Forelimb muscle (tissue), 1 donor: ENCODE measurements at places on chromosomes 2 and 18. TPM values are rescaled to one million over a fixed set of nuclear protein-coding genes. Genes with fewer than 3 reads are reported as not detected.

GRCh38 chr2:25651782-25652455 is 21.5 kb downstream of the DTNB start:
- no peak for DNase-seq

DNA sequence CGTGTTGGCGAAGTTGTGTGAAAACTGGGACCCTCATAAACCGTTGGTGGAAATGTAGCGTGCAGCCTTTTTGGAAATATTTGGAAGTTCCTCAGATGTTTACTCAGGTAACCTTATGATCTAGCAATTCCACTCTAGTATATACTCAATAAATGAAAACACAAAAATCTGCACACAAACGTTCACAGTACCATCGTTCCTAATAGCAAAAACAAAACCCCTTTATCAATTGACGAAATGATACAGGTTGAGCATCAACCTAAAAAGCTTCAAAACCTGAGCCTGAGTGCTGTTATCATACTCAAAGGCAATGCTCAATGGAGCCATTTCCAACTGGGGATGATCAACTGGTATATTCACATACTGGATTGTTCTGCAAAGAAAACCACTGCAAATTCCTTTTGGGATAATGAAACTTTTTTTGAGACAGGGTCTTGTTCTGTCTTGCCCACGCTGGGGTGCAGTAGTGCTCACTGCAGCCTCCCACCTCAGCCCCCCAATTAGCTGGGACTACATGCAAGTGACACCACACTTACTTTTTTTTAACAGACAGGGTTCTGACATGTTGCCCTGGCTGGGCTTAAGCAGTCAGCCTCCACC is 777 bp upstream of the C18orf32 start:
- DNase-seq = no peak

- no peak for DNase-seq
Measured at GRCh38 chr18:10923141-10923540, 226.2 kb downstream of the PIEZO2 start.

DNA sequence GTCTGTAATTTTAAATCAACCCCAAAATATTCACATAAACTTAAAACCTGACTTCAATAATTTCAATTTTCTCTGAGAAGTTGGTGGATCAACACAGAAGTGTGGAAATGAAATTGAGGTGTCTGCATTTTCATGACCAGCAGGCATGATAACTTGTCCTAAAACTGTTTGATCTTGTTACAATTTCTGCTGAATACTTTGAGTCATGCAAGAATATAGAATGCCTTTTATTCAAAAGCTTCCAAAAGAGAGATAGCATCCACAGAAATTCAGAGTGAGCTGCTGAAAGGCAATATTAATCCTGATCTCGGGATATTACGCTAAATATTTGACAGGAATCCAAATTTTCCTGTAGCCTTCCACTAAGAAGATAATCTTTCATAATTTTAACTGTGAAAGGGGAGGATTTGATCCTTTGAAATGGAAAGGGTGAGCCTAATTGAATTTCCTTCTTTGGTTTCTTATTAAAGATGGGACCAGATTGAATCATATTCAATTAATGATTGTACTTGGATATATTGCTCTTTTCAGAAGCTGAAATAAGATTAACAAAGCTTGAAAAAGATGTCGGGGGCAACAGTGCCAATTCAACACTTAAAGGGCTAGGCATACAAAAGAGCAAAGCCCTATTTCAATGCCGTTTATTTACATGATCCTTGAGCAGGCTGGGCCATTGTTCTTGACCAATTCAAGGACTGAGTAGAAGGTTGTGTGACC is 129.3 kb downstream of the NCKAP5 start:
- DNase-seq = no peak

GRCh38 chr2:230614913-230615332 is 97.7 kb upstream of the CAB39 start:
- DNase-seq = no peak

The POTEI gene
- 0.04 TPM for polyA plus RNA-seq

The CFAP65 gene
- polyA plus RNA-seq = not detected

The EMX1 gene
- 0.08 TPM for polyA plus RNA-seq

The COLEC11 gene
- polyA plus RNA-seq = 0.40 TPM

The GKN1 gene
- not detected for polyA plus RNA-seq
